Activated naive CD4-positive, alpha-beta T cell treated with anti-CD3 and anti-CD28 coated beads for 36 hours (primary cell): ENCODE measurements at places on chromosomes 7 and 10. TPM values are rescaled to one million over a fixed set of nuclear protein-coding genes. Genes with fewer than 3 reads are reported as not detected.

GRCh38 chr10:42490368-42490767 is 148.0 kb downstream of the ZNF33B start:
- DNase-seq = no peak
- H3K27me3 ChIP-seq = no peaks in the 10 kb centered on the region
- no peak overlapping the region for H3K27ac ChIP-seq

GRCh38 chr7:120421151-120421651 is 148.2 kb downstream of the KCND2 start:
- H3K27ac ChIP-seq = no peak overlapping the region
- no peaks in the 10 kb centered on the region for H3K27me3 ChIP-seq
- no peak overlapping the region for H3K4me3 ChIP-seq
- no peaks in the 10 kb centered on the region for H3K36me3 ChIP-seq
- DNase-seq = no peak
- no peaks in the 10 kb centered on the region for H3K4me1 ChIP-seq

GRCh38 chr7:28623105-28623730 is 210.9 kb downstream of the CREB5 start:
- H3K4me3 ChIP-seq = no peak overlapping the region
- no peak overlapping the region for H3K27ac ChIP-seq

DNA sequence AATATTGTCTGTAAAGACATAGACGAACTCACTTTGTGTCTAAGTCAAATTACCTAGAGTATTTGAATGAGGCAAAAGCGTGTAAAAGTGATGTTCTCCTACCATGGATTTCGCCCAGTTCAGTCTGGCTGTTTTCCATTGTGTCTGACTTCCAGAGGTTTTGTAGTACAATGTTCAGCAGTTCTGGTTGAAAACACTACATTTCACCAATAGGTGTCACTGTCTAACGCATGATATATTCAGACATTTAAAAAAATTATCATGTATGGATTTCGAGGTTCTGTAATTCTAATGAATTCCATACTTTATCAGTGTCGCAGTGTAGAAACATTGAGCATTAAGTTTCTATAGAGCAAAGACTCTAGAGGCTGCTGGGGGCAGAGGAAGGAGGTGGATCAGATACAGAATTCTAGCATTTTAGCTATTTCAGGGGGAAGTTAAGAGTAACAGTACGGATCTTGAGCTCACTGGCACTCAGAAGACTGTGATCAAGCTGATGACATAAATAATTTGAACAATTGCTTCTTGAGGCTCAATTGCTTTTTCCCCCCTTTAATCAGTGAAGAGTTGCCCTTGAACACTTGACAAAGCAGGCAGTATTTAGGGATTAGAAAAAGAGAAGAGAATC is 196.9 kb upstream of the RHOBTB1 start:
- no peaks in the 10 kb centered on the region for H3K4me1 ChIP-seq
- H3K36me3 ChIP-seq = no peaks in the 10 kb centered on the region
- no peak for DNase-seq

DNA sequence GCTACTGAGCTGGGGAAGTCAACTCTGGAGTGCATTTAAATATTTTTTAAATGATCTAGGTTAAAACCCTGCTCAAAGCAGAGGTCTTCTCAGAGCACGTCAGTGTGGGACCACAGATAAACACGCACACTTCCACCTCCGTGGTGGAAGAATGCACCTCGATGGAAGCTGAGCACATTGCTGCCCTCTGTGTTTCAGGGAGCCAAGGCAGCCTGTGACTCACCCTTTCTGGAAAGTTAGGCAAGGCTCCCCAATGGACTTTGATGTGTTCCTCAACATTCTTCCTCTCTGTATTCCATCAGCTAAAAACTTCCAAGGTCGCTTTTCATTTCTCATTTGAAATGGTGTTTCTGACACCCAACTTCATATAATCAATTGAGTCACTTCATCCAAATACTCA is 170.8 kb upstream of the KMT2E start:
- no peaks in the 10 kb centered on the region for H3K4me1 ChIP-seq
- peaks cover 12% of the 10 kb centered on the region for H3K27me3 ChIP-seq
- H3K36me3 ChIP-seq = no peaks in the 10 kb centered on the region
- H3K27ac ChIP-seq = no peak overlapping the region

DNA sequence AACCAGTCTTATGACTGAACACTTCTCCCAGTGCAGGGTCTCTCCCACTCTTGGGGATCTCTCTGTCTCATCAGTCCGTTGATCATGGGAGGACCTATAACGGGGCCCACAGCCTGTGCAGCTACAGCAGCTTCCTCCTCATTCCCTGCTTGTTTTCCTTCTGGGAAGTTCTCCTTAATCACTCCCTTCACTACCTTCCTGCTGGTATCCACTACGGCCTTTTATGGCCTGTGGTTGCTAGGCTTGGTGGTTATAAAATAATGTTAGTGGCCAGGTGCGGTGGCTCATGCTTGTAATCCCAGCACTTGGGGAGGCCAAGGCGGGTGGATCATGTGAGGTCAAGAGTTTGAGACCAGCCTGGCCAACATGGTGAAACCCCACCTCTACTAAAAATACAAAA is 3.5 kb upstream of the ZNF282 start:
- peak overlapping the region; percentile 66 for H3K4me3 ChIP-seq
- peaks cover 9% of the 10 kb centered on the region for H3K4me1 ChIP-seq
- H3K27ac ChIP-seq = no peak overlapping the region
- DNase-seq = no peak
- peaks cover under 1% of the 10 kb centered on the region for H3K36me3 ChIP-seq

GRCh38 chr7:34844936-34845665 is 187.1 kb downstream of the NPSR1 start:
- H3K36me3 ChIP-seq = no peaks in the 10 kb centered on the region
- H3K27me3 ChIP-seq = peaks cover 16% of the 10 kb centered on the region
- peak; percentile 14 for DNase-seq
- H3K27ac ChIP-seq = no peak overlapping the region
- H3K4me1 ChIP-seq = peaks cover 4% of the 10 kb centered on the region
- H3K4me3 ChIP-seq = no peak overlapping the region

GRCh38 chr7:106163257-106163656 is 51.1 kb upstream of the SYPL1 start:
- no peak for DNase-seq
- H3K4me3 ChIP-seq = no peak overlapping the region
- H3K27ac ChIP-seq = no peak overlapping the region
- peaks cover 10% of the 10 kb centered on the region for H3K27me3 ChIP-seq
- no peaks in the 10 kb centered on the region for H3K4me1 ChIP-seq

GRCh38 chr7:130956417-130957136 is 222.6 kb upstream of the KLF14 start:
- peak overlapping the region; percentile 99 for H3K27ac ChIP-seq
- H3K4me1 ChIP-seq = peaks cover 39% of the 10 kb centered on the region
- no peak for DNase-seq
- peaks cover 78% of the 10 kb centered on the region for H3K36me3 ChIP-seq
- H3K4me3 ChIP-seq = peak overlapping the region; percentile 87
- no peaks in the 10 kb centered on the region for H3K27me3 ChIP-seq

- no peak overlapping the region for H3K4me3 ChIP-seq
- DNase-seq = no peak
- H3K27me3 ChIP-seq = no peaks in the 10 kb centered on the region
- no peaks in the 10 kb centered on the region for H3K4me1 ChIP-seq
- H3K36me3 ChIP-seq = no peaks in the 10 kb centered on the region
- H3K27ac ChIP-seq = no peak overlapping the region
Observed at GRCh38 chr10:49285232-49285631, 13.7 kb upstream of the C10orf71 start.

DNA sequence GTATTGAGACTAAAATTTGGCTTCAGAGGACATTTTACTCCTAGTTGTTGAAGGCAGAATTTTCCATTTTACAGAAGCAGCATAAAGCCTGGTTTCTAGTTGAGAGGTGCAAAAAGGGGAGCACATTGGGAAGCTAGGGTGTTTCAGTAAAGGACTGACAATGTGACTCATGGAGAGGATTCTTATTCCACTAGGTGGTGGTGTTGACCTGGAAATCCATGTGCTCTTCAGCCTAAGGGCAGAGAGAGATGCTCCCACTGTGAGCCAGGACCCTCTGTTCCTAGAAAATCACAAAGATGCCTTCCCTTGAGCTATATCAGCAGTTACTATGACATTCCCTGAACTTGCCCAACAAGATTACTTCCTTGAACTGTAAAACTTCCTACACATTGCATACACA is 687.8 kb downstream of the IPMK start:
- H3K4me3 ChIP-seq = no peak overlapping the region
- H3K4me1 ChIP-seq = no peaks in the 10 kb centered on the region
- H3K36me3 ChIP-seq = no peaks in the 10 kb centered on the region
- no peak overlapping the region for H3K27ac ChIP-seq

DNA sequence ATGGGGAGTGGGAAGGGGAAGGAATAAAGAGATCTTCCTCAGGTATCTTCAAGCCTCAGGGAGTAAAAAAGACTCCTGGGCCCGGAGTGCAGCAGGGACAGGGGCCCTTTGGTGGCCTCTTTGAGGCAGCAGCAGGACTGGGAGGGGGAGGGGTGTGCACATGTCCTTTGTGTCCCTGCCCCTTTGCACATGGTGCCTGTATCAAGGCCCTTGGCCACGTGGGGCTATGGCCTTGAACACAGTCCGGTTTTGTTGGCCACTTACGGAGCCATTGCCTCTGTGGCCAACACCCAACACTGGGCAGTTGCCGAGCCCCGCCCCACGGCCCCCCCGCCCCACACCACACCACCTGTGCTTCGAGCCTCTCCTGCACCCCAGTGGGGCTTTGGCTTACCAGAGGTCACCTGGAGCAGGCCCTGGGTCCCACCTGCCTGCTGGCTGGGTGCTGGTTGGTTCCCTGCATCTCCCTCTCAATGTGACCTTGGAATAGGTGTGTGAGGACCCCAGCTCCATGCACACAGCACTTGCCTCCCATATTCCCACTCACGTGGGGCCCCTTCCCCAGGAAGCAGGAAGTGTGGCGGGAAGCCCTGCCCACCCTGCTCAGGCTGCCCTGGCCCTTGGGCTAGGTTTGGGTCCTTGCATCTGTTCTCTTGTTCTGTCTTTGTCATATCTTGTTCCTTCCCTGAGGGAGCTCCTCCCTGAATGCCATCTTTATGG is 5.4 kb downstream of the SAP25 start:
- H3K36me3 ChIP-seq = peaks cover 8% of the 10 kb centered on the region
- no peaks in the 10 kb centered on the region for H3K27me3 ChIP-seq
- H3K4me3 ChIP-seq = no peak overlapping the region
- DNase-seq = no peak

DNA sequence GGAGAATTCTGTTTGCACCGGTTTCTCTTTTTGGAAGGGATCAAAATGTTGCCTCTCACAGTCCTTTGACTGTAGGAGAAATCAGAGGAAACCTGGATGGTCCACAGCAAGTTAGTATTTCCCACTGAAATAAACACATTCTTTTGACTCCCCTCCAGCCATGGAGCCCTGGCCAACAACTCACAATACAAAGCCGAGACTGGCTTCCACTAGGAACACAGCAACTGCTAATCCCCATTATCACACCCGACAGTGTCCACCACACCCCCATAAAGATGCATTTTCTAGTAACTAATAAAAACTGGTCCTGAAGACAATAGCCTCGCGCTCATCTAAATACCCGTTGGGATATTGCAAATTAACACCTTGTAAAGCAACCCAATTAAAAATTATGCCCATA is 798 bp upstream of the MACROH2A2 start:
- H3K4me1 ChIP-seq = peaks cover 5% of the 10 kb centered on the region
- no peak for DNase-seq
- no peak overlapping the region for H3K27ac ChIP-seq
- peaks cover 36% of the 10 kb centered on the region for H3K27me3 ChIP-seq
- no peak overlapping the region for H3K4me3 ChIP-seq

DNA sequence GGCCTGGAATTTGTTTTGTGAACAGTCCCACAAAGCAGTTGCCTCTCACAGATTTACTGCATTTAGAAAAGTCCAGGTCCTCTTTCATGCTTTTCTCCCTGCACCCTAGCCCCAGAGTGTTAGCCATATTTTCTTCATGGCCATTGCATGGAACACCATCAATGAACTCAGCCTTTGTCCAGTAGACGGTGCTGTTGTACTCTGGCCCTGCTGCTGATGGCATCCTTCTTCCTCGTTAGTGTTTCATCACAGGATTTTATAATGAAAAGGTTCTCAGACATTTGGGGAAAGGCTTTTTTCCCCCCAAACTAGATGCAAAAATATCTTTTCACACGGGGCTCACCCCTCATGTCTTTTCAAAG is 93.0 kb upstream of the SLC25A13 start:
- H3K27ac ChIP-seq = no peak overlapping the region
- H3K4me3 ChIP-seq = no peak overlapping the region
- H3K27me3 ChIP-seq = peaks cover 18% of the 10 kb centered on the region
- H3K4me1 ChIP-seq = no peaks in the 10 kb centered on the region
- DNase-seq = peak; percentile 69

ADRA2A gene
- not detected for total RNA-seq

CNPY1 gene
- not detected for total RNA-seq
